ENCODE measurements at places on chromosomes 13 and 19.

GRCh38 chr13:112391746-112392145, 15.6 kb downstream of the SPACA7 start:
- DNase-seq: no peak

DNA sequence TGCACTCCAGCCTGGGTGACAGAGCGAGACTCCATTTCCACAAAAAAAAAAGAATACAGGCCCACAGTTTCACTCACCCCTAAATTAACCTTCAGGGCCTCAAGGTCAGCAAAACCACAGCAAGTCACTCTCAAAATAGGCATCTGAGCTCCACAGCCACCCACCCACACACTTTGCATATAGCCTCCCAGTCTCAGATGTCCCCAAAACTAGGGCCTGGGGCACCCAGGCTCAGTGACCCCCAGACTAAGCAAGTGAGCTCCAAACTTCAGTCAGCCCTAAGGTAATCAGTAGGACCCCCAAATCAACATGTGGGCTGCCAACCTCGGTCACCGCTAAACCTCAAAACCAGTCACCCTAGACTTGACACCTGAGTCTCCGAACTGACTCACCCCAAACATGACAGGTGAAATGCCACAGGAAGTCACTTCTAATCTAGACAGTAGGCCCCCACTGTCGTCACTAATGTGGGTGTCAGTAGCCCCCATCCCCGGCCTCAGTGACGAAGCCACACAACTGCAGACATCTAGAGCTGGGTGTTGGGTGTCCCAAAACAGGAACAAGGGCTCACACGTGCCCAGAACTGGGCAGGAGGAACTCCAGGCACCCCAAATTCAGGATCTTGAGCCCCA, 13.9 kb downstream of the RABAC1 start:
- DNase-seq: peak; percentile 94

- no peak for DNase-seq
These were observed 50.8 kb downstream of the MBD3L2B start for GRCh38 chr19:6970443-6970842.

DNA sequence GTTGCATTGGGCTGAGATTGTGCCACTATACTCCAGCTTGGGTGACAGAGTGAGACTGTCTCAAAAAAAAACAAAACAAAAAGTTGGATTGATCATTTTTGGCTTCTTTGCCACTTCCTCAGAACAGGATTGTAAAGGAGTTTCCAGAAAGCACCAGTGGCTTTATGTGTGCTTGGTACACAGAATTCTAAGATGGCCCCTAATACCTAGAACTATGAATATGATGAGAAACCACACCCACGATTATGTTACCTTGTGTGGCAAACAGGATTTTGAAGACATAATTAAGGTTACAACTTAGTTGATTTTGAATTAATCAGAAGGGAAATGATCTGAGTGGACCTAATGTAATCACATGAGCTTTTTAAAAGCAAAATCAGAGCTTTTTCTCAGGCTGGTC, 26.5 kb downstream of the CEACAM1 start:
- no peak for DNase-seq

DNA sequence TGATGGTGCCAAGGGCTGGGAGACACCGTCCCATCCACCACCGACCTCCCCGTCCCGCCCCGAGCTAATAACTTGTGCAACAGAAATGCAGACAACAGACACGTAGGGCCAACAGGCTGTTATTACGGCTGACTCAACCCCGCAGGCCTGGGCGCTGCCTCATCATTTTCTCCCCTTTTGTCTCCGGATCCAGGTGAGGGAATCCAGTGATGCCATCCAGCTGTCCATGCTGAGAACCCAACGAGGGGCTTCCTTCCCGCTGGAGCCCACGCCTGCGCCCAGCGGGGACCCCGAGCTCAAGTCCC, 6.4 kb upstream of the DIRAS1 start:
- no peak for DNase-seq

DNA sequence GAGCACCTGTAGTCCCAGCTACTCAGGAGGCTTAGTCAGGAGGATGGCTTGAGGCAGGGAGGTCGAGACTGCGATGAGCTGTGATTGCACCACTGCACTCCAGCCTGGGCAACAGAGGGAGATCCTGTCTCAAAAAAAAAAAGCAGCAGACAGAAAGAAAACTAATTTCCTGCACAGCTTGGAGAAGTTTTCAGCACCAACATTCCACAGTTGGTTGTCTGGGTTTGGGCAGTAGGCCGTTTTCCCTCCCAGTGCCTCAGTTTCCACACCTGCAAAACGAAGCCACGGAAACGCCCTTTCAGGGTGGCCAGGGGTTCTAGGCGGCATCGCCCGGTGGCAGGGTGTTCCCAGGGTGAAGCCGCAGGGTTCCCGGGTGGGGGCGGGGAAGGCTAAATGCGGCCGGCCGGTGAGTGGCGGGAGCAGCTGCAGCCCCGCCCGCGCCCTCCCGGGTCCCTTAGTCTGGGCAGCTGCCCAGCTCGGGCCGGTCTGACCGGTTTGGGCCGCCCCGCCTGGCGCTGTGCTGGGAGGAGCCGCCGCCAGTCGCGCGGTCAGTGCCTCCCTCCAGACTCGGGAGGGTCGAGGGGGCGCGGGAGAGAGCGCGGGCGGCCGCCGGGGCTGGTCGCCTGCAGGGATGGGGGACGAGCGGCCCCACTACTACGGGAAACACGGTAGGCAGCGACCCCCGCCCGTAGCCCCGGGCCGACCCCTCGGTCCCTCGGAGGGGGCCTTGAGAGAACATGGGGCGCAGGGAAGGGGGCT, at the start of gene SLC44A2:
TSS of gene SLC44A2 (plus strand) at position 551 of the 759 bp plus-strand sequence. CDS start at position 632, 81 bp downstream.
- no peak for DNase-seq

DNA sequence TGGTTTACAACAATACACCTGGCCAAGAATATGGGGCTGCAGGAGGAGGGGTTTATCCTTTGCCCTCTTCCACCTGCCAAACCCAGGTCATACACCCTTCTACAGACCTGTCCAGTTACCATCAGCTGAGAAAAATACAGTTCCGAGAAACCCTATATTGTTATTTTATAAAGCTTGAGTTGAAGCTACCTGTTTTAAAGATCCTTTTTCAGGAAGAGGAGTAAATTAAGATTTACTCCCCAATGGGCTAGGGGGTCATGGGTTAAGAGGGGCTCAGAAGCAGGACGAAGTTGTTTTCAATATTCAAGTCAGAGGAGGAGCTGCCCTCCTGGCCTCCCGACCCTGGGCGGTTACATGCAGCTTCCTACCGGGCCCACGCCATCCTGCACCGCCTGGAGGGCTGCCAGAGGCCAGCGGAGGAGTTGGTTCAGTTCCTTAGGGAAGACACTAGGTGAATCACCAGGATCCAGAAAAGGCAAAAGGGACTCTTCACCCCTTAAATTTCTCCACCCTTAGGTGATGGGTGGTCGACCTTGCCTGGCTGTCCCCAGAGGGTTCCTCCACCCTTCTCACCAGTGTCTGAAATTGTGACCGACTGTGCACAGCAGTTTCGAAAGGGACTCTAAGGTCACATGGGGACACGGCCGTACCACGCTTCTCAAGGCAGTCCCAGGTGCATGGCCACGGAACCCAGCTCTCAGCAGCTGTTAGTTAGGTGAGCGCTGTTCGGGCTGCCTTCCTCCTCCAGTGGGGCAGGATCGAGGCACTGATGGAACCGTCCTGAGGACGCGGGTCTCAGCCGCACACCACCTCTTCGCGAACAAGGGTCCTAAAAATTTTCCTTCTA, 1.2 kb downstream of the GJB2 start:
- no peak for DNase-seq

GRCh38 chr13:25982907-25983306, 68.9 kb downstream of the SHISA2 start:
- no peak for DNase-seq

DNA sequence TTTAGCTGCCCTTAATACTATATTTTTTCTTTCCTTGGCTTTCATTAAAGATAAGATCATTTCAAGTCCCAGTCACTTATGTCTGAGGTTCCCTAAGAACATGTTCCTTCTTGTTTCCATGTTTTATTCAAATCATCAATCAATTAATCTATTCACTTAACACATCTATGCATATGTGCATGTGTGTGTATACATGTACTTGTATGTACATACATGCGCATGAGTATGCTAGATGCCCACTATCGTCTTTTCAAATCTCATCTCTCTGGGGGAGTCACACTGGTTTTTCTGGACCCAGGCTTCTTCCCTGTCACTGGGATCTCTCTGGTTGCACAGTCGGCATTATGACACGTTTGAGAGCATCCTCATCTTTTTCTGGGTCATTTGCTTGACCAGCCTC, 108.9 kb downstream of the ZNF536 start:
- DNase-seq: no peak

DNA sequence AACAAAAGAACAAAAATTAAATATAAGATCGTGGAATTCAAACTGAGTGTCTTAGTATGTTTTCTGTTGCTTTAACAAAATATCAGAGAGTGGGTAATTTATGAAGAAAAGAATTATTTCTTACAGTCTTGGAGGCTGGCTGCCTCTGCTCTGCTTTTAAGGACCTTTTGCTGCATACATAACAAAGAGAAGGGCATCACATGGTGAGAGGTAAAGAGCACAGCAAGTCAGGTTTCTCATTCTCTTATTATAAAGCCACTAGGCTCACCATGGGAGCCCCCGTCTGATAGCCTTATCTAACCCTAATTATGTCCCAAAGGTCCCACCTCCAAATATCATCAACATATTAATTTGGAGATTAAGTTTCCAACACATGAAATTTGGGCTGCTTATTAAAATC, 231.3 kb downstream of the SLITRK6 start:
- no peak for DNase-seq

DNA sequence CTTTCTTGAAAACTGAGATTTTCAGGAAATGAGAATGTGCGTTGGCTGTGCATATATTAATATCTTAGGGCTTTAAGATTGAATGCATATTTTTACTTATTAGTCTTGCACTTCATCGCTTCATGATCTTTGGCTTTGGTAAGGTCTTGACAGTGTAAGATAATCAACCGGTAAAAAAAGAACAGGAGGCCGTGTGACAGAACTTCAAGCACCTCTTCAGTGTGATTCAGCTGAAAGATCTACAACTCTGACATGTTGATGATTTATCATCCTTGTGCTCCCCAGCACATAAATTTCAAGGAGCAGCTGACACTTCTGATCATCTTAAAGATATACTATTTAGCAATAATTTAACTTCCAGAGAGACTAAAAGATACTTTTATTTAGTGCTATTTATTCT, 195.1 kb downstream of the HS6ST3 start:
- DNase-seq: no peak

DNA sequence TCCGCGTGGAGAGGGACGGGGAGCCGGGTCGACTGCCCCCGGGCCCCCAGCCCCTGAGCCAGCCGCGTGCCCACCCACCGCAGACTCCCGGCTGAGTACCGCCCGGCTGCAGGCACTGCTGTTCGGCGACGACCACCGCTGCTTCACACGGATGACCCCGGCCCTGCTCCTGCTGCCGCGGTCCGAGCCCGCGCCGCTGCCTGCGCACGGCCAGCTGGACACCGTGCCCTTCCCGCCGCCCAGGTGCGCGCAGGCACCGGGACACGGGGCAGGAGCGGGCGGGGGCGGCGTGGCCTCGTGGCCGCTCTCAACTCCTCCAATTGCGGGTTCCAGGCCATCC, 1.6 kb downstream of the AMH start:
- DNase-seq: no peak

DNA sequence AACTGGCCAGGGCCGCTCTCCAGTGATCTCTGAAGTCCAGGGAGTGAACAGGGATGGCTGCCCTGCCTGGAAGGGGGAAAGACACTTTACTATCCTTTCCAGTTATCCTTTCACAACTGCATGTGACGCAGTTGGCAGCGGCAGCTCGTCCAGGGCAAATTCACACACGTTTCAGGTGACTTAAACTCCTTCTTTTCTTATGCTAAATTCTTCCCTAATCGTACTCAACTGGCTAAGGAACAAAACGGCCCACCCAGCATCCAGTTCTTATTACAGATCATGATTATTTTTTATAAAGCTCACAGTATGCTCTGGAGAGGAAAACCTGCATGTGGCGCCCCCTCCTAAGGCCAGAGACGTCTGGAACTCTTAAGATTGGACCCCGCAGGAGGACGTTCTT, 767.1 kb downstream of the UQCRFS1 start:
- DNase-seq: no peak

DNA sequence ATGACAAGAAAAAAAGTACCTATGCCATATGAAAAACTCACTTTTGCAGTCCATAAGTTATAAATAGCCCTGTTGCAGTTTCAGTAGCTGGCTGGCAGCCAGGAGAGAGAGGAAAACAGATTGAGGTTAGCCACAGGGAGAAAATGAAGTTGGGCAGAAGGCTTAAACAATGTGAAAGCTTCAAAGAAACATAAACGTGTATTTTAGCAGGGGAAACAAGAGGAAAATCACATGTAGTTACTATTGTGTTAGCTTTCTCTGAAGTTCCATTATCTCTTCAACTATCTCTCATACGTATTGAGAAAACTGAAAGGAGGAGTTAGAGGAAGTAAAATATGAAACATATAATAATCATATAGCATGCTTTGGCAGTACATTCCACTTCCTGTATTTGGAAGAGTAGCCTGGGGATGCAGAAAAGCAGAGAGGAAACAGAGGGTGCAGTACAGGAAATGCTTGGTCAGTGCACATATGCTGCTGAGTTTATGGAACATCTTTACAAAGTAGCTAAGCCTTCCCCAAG, 1551.1 kb downstream of the EFNB2 start:
- DNase-seq: no peak

DNA sequence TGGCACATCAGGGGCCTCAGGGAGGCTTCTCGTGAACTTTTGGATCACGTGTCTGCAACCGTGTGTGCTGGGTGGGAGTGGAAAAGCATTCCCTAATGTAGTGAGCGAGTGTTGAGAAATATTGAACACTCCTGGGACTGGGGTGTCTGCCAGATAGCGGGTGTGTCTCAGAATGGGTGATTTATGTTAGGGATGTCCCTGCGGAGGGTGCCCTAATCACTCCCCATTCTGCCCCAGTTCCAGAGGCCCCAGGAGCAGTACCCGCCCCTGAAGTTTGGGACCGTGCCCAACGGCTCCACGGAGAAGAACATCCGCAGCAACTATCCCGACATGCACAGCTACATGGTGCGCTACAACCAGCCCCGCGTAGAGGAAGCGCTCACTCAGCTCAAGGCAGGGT, 24.2 kb upstream of the GRWD1 start:
- DNase-seq: no peak

DNA sequence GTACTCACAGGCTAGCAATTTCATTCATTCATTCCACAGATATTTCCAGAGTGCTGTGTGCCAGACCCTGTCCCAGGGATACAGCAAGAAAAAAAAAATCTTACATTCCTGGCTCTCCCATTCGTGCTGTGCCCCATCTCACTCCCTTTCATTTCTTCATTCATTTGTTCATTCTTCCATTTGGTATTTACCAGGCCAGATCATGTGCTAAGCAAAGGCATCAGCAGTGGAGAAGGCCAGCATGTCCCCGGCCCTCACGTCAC, 2.3 kb downstream of the MAP3K10 start:
- no peak for DNase-seq

Data from stimulated activated CD8-positive, alpha-beta memory T cell treated with anti-CD3 and anti-CD28 coated beads, Interleukin-7, amount 100 ng/mL, for 48 hours (primary cell).